ENCODE measurements at places on chromosomes 2 and 18.

DNA sequence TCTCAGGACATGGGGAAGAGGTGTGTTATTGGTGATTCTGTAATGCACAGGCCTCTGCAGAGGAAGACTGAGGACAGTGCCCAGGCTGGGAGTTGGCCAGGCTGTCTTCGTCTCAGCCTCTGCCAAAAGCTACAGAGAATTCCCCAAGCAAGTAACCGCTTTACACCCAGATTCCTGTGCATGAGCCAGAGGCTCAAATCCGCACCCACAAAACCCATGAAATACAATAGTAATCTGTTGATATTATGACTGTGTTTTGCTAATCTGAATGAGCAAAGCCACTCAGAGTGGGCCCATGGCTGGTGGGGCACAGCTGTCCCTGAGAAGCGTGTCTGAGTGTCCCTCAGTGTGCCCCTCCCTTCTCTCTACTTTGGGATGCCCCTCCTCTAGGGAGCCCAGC is 149.5 kb upstream of the PXDN start:
- no peak for DNase-seq

GRCh38 chr2:181124497-181124896 is 144.1 kb downstream of the UBE2E3 start:
- peak; percentile 48 for DNase-seq

- DNase-seq = no peak
Observed at GRCh38 chr2:222242532-222242931, 56.3 kb downstream of the PAX3 start.

GRCh38 chr2:159903443-159904126 is 105.6 kb upstream of the CD302 start:
- peak; percentile 76 for DNase-seq

GRCh38 chr2:129888461-129888860 is 91.0 kb upstream of the RAB6C start:
- no peak for DNase-seq

DNA sequence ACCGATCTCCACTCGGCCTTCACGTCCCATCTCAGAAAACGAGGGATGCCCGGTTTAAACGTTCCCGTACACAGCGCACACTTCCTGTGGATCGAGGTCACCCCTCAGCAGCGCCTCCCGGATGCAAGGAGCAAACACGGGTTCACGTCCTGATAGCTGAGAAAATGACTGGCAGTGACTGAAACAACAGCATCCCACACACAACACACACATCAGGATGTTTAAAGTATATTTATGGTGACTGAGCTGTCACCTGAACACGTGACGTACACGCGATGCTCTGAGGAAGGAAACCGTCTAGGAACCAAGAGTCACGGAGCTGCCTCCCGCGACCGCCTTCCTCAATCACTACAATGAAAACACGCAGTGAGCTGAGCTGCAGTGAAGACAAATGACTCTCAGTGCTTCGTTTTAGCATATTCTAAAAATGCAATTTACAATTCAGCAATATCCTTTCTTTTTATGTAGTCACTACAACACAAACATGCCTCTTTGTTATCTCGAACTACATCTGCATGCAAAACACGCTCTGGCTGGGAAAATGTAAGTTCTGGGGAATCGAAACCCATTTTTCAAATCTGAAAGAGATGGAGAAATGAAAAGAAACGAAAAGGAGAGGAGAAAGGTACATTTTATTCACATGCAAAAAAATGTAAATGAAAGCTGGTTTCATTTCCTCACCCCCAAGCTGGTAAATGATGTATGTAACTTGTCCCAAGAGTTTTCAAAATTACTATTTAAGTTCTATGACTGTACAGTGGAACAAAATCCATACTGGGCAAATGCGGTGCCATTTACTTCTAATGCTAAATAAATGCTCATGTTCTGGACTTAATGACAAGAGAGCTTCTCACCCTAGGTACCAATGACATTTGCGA is 19.8 kb downstream of the HDAC4 start:
- peak; percentile 70 for DNase-seq

- no peak for DNase-seq
Observed at GRCh38 chr18:52403291-52404021, 63.5 kb downstream of the DCC start.

- no peak for DNase-seq
Observed at GRCh38 chr18:45825258-45826044, at the start of gene SIGLEC15. Gene SIGLEC15 (plus strand): TSS chr18:45825675. CDS start chr18:45825729, 54 bp downstream.

GRCh38 chr2:237201461-237202287 is 116.0 kb downstream of the COPS8 start:
- no peak for DNase-seq

GRCh38 chr2:8146132-8147005 is 535.5 kb upstream of the ID2 start:
- no peak for DNase-seq

DNA sequence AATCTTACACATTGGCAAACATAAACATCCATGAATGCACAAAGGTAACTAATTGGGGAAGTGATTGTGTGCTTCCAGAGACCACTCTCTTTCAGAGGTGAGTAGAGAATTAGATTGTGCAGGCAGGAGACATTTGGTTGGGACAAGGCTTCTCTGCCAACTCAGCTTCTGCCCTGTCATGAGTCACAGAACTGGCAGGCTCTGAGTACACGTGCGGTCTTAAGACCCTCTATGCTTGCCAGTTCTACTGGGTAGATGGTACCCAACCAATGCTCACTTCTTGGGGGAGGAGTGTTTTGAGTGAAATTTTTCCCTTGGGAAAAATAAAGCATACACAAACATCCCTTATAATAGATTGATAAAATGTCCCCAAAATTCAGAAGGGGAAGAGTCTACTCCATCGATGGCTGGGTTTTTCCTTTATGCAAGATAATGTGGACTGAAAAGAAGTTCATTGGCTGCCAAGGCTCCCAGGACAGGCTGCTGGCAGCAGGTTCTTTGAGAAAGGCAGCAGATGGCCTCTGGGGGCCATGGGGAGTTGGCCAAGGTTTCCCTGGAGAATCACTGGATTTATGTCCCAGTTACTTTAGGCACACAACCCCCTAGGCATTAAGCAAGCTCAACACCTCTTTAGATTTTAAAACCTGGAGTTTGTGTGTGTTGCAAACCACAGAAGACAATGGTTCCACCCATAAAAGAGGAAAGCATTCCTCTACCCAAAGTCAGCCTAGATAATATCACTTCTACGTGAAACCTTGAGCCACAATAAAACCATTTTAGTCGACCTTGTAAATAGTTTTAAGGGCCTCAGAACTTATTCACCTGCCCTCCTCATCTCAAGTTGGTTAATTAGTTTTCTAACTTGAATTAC is 417.0 kb downstream of the TXNL1 start:
- no peak for DNase-seq

DNA sequence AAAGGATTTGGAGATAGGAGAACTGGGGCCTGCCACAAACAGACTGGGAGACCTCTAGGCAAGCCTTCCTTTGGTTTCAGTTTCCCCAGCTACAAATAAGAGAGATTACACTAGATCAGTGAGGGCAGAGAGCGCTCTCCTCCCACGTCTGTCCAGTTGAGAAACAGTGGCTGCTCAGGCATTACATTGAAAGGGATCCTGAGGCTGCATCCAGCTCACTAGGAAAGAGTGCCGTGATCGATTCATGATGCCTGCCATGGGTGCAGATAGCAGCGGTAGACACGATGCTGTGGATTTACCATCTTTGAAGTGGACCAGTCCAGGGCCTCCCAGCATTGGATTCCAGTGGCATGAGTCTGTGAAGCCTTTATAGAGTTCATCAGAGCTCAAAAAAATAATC is 62.6 kb downstream of the EN1 start:
- no peak for DNase-seq

DNA sequence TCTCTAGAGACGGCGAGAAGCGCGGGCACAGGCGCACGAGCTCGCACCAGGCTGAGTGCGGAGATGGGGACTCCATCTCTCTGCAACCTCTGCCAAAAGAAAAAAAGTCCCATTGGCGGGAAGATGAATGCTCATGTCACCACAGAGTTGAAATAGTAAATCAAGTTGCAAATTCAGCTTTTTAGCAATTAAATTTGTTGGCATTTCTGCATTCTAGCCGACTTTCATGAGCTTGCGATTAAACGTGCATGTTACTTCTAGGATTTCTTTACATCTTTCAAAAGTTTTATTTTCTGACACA is 588 bp downstream of the CHAC2 start:
- no peak for DNase-seq

- DNase-seq = no peak
Observed at GRCh38 chr18:58239879-58240278, 195.9 kb downstream of the NEDD4L start.

- no peak for DNase-seq
Observed at GRCh38 chr2:69837533-69837932, 8.1 kb downstream of the GMCL1 start.

DNA sequence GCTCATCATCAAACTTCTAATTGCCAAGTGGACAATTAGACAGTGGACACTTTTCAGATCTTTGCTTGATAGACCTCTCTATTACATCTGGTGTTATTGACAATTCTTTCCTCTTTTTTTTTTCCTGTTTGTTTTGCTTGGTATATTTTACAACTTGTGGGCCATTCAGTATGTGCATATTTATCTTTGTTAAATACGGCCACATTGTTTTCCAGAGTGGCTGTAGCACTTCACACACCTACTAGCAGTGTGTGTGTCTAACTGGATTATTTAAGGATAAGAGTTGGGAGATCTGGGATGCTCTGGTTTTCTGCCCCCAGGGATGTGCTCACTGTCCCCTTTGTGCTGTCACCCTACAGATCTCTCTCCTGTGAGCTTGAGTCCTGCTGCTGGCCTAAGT is 4.1 kb upstream of the SLC4A5 start:
- no peak for DNase-seq

- DNase-seq = no peak
Observed at GRCh38 chr2:163681745-163682144, 54.1 kb downstream of the FIGN start.

DNA sequence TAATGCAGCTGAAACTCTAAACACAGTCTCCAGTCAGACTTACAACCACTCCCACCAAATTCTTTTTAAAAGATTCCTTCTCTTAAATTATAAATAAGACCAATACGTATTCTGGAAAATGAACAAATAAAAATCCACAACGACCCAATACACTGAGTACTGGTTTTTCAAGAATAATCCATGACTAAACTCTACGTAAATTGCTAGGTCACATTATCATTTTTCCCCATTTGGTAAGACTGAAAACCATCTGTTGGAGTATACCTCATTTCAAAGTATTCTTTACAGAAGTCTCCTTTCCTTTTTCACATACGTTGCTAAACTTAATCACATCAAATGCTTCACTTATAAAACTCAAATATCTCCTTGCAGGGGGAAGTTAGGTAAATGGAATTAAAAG is 6.0 kb downstream of the ZNF516 start:
- no peak for DNase-seq

DNA sequence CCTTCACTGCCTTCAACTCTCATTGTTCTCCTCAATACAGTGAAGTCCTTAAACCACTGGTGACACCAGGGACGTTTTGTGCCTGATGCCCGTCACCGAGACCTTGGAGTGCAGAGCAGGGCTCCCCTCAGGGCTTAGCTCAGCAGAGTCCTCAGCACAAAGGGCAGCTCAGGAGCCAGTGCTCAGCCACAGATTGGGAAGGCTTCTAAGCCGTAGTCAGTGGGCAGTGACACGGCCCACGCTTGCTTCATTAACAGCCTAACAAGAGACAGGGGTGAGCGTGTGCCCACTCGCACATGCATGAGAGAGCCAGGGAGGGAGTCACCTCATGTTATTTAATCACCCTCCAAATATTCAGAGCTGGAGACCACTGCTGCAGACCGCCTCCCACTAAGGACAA is 137.5 kb downstream of the SH3RF3 start:
- no peak for DNase-seq

GRCh38 chr2:84297155-84297554 is 161.9 kb downstream of the SUCLG1 start:
- no peak for DNase-seq

DNA sequence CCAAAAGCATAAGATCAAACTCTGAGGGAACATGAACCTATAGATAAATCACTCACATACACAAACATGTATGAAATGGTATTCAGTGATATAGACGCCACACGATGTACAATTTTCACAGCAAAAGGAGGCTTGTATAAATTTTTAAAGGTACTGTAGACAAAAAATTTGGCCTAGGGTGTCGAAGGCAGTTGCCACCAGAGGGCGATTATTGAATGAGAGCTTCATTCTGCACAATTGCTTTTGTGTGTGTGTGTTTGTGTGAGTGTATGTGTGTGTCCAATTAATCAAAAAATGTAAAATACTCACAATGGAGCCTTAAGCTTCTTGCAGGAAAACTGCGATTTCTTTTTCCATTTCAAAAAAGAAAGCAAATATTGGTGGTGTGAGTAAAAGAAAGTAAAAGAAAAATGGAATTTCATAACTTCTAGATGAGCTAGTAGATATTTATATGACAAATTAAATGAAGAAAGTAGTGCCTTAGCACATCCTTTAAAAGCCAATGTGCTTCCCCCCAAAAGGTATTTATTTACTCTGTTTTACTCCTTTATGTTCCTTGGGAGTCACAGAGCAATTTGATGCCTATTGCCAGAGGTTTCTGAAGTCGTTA is 800.1 kb downstream of the SATB2 start:
- no peak for DNase-seq
